ENCODE measurements at places on chromosomes 1 and 21. TPM values are rescaled to one million over a fixed set of nuclear protein-coding genes. Genes with fewer than 3 reads are reported as not detected.

DNA sequence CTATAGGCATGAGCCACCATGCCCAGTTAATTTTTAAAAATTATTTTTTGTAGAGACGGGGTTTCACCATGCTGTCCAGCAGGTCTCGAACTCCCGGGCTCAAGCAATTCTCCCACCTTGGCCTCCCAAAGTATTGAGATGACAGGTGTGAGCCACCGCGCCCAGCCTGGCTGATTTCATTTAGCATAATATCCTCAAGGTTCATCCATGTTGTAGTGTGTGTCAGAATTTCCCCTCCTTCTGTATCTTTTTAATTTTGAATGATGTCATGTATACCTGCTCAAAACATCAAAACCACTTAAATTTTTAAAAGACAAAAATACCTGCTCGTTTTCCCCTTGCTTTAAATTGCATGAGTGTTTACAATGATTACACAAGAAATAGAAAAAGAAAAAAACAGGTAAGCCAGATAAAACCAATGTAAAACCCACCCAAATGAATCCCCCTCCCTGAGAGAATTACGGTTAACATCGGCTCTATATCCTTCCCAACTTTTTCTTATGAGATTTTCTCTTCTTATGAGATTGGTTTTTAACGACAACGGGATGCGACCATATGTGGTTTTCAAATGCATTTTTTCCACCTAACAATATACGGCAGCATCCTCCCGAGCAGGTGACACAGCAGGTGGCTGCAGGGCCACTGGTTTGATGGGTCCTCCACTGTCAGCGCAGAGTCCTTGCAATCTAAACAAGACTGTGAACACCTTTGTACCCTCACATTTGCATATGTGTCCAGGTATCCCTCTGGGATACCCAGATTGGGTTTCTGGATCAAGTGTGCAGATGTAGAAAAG is 22.1 kb downstream of the IFFO2 start:
- DNase-seq, result no peak

DNA sequence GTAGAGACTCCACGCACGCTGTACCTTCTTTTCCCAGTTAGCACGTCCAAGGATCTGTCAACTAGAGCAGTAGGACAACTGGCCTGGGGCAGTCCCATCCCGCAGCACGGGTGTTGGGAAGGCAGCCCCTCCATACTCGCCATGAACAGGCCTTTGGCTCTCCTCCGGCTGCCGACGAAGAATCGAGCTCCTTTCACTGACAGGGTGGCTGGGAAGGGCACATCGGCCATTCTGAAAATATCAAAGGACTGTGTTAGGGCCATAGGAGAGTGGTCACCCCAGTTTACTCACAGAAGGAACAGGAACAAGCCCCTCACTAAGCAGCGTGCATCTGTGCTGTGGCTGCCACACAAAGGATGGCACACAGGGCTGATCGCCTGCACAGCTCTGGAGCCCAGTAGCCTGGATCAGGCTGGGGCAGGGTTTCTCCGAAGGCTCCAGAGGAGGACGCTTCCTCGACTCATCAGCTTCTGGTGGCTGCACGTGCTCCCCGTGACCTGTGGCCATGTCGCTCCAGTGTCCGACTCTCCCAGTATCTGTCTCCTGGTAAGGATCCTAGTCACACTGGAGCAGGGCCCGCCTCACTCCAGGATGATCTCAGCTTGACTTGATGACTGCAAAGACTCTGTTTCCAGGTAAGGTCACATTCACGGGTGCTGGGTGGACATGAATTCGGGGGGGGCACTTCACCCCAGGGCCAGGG is 8.9 kb downstream of the KRTAP10-1 start:
- no peak for DNase-seq

The MATN1 gene
- 0.19 TPM for total RNA-seq

- peak; percentile 74 for DNase-seq
Measured at GRCh38 chr1:150281758-150282557, at the start of gene CIART. Gene CIART (plus strand): TSS chr1:150282554. CDS start chr1:150283268, 714 bp downstream.

- no peak for DNase-seq
Measured at GRCh38 chr21:29403301-29403700, 104.6 kb downstream of the BACH1 start.

DNA sequence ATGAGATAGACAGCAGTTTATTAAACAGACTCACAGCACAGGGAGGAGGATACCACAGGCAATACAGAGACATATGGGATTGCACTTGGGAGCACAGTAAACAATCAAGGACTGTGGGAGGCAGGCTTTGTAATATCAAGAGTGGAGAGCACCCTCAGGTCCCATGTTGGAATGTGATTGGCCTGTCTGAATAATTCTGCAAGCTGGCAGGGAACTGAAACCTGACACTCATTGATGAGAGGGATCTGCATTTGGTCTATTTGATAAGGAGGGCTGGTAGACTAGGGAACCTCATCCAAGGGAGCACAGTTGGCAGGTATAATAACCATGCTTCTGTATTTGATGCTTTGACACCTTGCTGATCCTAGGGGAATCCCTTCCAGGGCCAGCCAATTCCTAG is 69.9 kb upstream of the PRMT6 start:
- DNase-seq, result no peak

GRCh38 chr1:33007190-33008050 is 29.3 kb downstream of the AK2 start:
- DNase-seq, result peak; percentile 62

The S100A1 gene
- 15.9 TPM for total RNA-seq

The ZSWIM5 gene
- total RNA-seq, result 0.04 TPM

DNA sequence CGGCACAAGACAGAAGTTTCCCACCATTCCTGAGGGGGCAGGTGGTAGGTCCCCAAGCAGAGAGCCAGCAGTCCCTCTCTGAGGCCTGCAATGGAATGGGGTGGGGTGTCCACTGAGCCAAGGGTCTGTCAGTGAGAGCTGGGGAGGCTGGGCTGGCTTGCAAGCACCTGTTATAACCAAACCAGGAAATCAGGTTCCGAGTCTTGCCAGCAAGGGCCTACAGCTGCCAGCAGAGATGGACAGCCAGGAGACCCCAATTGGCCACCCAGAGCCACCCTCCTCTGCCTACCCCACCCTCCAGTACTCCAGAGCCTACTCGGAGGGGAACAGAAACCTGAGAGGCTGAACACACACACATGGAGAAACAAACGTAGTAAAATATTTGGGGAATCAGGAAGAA is 32.2 kb downstream of the PSEN2 start:
- DNase-seq, result no peak

DNA sequence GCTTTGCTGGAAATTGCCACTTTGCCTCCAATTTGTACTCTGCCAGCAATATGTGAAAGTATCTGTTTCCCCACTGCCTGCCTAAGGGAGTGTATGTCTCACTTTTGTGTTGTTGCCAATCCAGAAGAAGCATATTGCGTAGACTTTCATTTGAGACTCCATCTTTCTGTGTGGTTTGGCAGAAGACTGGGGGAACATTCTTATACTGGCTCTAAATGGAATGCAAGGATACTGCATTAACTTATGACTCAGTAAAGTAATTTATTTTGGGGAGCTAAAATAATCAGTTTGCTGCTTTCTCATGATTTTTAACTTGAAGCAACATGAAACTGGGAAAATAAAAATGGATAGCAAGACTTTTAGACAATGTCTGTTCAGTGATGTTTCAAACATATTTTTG is 107.7 kb upstream of the TMPRSS2 start:
- no peak for DNase-seq

The HSD3B2 gene
- total RNA-seq, result not detected

DNA sequence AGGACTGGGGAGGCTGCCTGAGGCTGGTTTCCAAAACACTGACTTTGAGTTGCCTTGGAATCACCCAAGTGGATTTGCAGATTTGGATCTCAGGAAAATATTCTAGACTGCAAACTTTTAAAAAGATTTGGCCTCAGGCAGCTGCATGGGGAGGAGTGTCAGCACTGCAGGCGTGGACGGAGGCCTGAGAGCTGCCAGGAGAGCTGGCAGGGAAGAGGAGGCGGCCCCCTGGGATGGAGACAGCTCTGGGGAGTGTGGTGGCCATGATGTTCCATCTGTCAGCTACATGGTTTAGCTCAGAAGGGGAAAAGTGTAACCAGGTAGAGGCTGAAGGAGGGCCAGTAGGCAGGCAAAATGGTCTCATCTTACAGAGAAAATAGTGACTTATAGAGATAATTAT is 72.1 kb downstream of the VPS26C start:
- DNase-seq, result no peak

DNA sequence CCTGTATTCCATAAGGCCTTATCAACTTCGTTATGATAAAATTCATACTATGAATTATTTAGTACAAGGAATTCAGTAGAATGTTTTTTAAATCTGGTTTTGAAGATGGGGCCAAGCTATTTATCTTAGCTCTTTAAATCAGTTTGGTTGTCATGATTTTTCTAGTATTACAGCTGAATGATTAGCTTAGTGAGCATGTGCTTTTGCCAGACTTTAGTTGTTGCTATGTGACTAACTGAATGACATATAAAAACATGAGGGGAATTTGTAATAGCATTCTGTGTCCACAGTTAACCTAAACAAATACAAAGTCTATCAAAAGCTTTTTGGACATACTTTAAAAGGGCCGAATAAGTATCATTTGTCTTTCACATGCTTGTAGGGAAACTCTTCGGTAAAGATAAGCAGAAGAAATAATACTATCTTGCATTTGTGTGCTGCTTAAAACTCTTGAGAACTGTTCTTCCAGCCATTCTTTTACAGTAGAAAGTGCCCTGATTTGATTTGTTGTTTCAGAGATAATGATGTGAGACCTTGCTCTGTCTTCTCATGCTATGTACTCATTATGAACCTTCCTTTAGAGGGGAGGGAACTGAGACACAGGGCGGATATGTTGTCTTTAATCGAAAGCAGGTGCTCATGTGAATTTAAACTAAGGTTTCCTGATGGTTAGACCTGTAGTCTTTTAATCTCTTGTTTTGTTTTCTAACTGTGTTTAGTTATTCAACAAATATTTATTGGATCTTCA is 18.8 kb downstream of the NEK7 start:
- no peak for DNase-seq

The IGSF21 gene
- total RNA-seq, result not detected

GRCh38 chr21:38898422-38899096 is 92.8 kb downstream of the ETS2 start:
- no peak for DNase-seq

- DNase-seq, result no peak
Measured at GRCh38 chr21:43994085-43994484, 18.0 kb upstream of the TRAPPC10 start.

Data from Karpas-422 (cell line).